ENCODE measurements at places on chromosomes 2 and 18. TPM values are rescaled to one million over a fixed set of nuclear protein-coding genes. Genes with fewer than 3 reads are reported as not detected.

Gene IAH1
- total RNA-seq = 61.2 TPM

Gene SERPINB3
- total RNA-seq = not detected

GRCh38 chr2:233972941-233973575, 55.9 kb downstream of the TRPM8 start:
- ATAC-seq = no peak

GRCh38 chr2:109229094-109229675, 100.2 kb downstream of the SH3RF3 start:
- ATAC-seq = no peak

DNA sequence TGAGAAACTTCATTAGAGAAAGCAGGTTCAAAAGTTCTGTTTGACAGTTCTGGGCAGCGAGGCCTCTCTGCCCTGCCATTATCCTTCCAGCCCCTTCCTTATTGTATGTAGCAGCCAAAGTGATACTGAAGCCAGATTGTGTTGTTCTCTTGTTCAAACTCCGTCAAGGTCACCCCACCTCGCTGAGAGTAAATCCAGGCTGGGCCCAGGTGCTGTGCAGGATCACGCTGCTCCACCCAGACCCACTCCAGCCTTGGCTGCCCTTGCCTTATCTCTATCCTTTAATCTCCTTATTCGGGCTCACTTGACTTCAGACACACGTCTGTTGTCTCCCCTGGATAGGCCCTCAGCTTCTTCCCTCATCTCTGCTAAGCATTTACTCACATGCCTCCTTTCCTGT, 196.1 kb downstream of the CPS1 start:
- no peak for ATAC-seq

- no peak for ATAC-seq
These were observed 163.2 kb downstream of the WDPCP start for GRCh38 chr2:63425079-63425416.

GRCh38 chr18:53946594-53946993, 277.9 kb downstream of the MBD2 start:
- peak; percentile 40 for ATAC-seq

DNA sequence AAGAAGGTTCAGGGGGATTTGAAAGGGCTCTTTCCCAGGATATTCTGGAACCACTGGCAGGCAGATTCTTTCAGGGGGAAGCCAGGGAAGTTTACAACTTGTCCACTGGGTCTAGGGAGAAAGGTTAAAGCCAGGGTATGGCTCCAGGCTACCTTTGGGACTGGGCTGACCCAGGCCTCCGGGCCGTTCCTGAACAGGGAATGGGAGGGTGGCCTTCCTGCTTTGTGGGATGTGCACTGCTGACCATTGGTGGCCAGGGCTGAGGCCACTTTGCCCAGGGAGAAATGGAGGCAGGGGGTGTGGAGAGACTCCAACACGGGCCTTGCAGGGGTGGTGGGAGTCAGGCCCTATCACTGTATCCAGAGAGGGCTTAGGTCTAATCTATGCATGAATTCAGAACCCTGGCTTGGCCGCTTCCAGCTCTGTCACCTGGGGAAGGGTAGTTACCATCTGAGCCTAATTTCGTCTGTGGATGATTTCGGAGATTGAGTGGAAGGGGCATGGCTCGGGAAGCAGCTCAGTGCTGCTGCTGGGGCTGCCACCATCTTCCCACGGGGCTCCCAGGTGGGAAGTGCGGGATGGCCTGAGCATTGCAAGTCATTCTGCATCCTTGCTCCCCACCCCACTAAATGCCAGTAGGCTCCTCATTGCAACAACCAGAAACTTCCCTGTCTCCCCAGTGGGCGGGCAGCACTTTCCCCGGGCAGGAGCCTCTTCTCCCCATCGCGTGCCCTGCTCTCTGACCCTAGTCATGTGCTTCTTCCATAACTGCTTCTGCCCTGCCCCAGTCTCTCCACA, 57.1 kb upstream of the OTOF start:
- ATAC-seq = no peak

- ATAC-seq = peak; percentile 31
These were observed 781 bp upstream of the SLC5A6 start for GRCh38 chr2:27212626-27213471.

GRCh38 chr2:53181759-53182158, 585.8 kb upstream of the CHAC2 start:
- no peak for ATAC-seq

DNA sequence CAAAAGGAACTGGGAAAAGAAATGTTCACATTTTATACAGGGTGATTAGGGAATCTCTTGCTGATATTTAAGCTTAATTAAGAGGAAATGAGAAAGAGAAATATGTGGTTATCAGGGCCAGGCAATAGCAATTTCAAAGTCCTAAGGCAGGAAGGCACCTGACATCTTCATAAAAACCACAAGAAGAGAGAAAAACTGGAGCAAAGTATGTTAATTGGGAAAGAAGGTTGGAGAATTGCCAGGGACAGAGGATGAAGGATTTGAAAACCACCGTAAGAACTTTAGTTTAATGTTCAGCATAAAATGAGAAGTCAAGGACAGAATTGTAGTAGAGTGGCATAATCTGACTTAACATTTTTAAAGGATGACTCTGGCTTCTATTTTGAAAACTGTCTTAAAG, 691.8 kb upstream of the NRXN1 start:
- no peak for ATAC-seq

DNA sequence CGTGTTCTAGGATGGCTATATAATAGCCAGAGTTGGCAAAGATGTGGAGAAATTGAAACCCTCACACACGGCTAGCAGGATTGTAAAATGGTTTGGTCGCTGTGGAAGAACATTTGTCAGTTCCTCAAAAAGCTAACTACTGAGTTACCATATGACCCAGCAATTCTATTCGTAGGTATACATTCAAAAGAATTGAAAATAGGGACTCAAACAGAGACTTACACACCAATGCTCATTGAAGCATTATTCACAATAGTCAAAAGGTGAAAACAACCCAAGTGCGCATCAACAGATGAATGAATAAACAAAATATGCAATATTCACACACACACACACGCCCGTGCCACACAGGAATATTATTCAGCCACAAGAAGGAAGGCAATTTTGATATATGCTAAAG, 98.7 kb downstream of the PLA2R1 start:
- no peak for ATAC-seq

Data from activated T-helper 17 cell treated with anti-CD3 and anti-CD28 coated beads, Interleukin-2, amount 50 U/mL, for 72 hours (primary cell).